ENCODE measurements at places on chromosomes 3 and 15. TPM values are rescaled to one million over a fixed set of nuclear protein-coding genes. Genes with fewer than 3 reads are reported as not detected.
A peak's percentile ranks its signal among the peaks of the same experiment; 100 is the strongest.

GRCh38 chr3:101216710-101217465, 103.5 kb downstream of the IMPG2 start:
- DNase-seq, result peak; percentile 29

DNA sequence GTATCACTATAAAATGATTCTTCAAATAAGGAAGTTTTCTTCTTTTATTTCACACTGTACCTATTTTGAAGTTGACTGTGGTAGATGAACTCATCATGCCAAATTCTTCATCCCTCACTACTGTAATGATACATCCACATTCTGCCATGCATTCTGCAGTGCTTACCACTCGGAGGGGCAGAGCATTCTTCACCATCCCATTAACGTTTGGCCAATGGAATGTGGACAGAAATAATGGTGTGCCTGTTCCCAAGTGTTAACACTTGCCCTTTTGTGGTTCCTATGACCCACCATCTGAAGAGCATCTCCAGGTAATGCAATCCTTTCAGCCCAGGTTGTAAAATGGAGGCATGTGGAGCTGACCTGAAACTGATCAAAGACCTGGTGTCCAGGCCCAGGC, 18.6 kb downstream of the GOLIM4 start:
- DNase-seq, result no peak

DNA sequence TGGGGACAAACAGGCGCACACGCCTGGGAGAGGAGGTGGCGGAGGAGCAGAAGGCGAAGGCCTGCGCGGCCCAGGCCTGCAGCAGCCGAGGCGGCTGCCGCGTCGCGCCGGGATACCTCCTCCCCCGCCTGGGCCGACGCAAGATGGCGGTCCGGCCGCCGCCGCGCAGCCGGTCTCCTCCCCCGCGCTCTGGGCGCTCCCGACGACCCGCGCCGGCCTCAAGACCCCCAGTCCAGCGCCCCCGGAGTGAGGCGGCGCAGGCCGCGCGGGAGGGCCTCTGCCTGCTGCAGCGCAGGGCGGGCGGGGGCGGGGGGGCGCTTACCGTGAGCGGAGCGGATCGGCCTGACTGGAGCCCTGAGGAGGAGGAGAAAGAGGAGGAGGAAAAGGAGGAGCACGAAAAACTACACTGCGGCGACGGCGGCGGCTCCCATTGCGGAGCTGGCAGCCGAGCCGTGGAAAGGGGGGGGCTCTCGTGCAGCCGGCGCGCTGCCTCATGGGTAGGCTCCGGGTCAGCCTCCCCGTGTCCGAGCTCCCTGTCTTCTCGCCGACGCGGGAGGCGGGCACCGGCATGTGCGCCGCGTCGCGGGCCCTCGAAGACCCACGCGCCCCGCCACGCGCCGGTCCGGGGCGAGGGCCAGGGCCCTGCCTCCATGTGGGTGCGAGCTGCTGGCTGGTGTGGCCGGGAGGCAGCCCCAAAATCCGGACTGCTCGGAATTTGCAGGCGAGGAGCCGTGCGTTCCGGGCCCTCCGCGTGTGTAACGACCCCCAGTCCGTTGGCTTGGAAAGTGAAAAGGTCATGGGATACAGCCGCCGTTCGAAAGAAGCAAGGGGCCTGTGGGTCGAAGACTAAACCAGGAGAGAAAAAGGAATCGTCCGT, at the start of gene ZNF280D:
Gene ZNF280D (minus strand): TSS at position 374 of the 877 bp plus-strand sequence. CDS start 26,400 bp downstream, outside the sequence.
- DNase-seq, result peak; percentile 83

The CHST2 gene
- 33.7 TPM for total RNA-seq

The SCAANT1 gene
- total RNA-seq, result not detected

GRCh38 chr3:33426630-33427317, 13.4 kb downstream of the UBP1 start:
- no peak for DNase-seq

- DNase-seq, result no peak
These were observed 101.1 kb upstream of the PLXNA1 start for GRCh38 chr3:126881861-126882260.

DNA sequence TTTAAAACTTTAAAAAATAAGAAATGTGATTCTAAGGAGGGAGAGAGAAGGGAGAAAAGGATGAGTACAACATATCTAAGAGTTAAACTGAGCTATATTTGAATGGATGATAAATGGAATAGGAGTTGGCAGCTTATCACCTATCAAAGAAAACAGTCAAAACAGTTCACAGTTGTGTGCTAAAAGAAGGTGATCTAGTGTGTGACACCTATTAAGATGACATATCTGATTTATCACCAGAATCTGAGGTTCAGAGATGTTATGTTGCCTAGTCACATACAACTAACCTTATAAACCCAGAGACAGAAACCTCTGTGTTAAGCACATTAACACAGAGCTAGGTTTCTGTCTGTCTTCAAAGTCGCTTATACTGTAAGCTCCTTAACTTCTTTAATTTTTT, 3.0 kb downstream of the ATP13A3 start:
- no peak for DNase-seq

- DNase-seq, result no peak
These were observed 90.3 kb upstream of the PRR23E start for GRCh38 chr3:127102587-127102986.

The NCEH1 gene
- 5.7 TPM for total RNA-seq

- DNase-seq, result no peak
These were observed 74.7 kb downstream of the BTD start for GRCh38 chr3:15676259-15676658.

DNA sequence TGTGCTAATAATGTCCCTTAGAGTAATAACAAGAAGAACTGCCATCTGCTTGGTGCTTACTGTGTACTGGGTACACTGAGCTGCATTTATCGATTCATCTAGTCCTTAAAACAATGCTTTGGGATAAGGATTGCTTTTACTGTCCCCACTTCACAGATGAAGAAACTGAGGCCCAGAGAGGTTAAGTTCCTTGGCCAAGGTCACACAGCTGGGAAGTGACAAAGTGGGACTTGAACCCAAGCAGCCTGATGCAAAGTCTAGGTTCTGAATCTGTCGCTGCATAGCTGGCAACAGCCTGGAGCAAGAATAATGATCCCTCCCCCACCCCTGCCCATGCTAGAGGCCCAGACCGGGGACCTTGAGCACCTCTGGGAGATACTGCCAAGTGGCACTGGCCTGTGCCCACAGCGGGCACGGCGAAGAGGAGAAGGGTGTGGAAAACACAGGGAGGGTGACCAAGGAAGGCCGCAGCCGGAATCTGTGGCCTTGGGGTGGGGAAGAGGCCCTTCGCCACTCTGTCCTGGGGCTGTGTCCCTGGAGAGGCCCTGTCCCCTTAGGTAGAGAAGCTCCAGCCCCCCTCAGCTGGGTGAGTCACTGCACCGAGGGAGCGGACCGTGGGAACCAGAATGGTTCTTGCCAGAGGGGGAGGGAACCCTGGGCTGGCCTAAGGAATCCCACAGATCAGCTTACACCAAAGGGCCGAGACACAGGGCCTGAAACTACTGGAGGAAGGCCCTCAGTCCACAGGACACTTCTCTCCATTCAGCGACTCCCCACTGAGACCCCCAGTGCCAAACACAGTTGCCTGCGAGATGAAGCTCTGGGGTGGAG, 3.5 kb downstream of the PLXND1 start:
- peak; percentile 68 for DNase-seq

DNA sequence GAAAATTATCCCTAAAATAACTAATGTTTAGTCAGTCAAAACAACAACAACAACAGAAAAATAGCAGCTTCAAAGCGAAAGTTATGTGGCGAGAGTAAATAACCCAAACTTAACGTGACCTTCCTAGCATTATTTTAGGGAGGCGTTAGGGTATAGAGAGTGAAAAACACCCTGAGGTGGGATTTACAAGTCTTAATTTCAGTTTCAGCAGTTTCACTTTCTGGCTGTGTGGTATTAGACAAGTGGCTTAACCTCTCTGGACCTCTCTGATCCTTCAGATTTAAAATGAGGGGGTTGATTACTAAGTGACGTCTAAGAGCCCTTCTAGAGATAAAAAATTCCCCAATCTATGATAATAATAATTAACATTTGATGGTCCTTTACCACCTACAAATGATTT, 291.2 kb downstream of the ZBTB20 start:
- no peak for DNase-seq

- no peak for DNase-seq
These were observed 45.2 kb downstream of the KLHL25 start for GRCh38 chr15:85749261-85750151.

The ACTL6A gene
- 33.7 TPM for total RNA-seq

GRCh38 chr15:67120839-67121643, 55.6 kb downstream of the SMAD3 start:
- peak; percentile 82 for DNase-seq

GRCh38 chr3:109803274-109803673, 465.9 kb upstream of the DPPA4 start:
- DNase-seq, result no peak

GRCh38 chr3:188975600-188976314, 196.0 kb upstream of the TPRG1 start:
- no peak for DNase-seq

- no peak for DNase-seq
These were observed 667.9 kb upstream of the CFAP20DC start for GRCh38 chr3:59717679-59718205.

The A4GNT gene
- total RNA-seq, result not detected

The ANKUB1 gene
- 0.87 TPM for total RNA-seq

- no peak for DNase-seq
These were observed 615.6 kb upstream of the DPPA4 start for GRCh38 chr3:109952924-109953323.

DNA sequence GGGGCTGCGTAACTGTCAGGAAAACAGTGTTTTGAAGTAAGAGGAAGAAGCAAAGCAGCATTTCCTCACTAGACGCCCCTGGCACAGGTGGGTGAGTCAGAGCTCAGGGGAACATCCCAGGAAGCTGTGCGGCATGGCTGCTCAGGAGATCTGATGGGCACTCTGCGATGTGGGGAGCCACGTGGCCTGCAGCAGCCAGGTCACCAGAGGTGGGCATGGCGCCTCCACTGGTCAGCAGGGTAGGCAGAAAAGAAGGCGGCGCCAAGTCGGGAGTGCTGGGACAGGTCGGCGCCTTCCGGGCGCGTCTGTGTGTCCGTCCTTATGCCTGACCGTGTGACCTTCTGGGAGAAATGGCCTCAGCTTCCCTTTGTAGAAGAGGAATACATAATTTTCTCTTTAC, 249.9 kb upstream of the ST8SIA2 start:
- DNase-seq, result no peak
